ENCODE measurements at places on chromosomes 16 and 17.

GRCh38 chr17:28982131-28982793 lies 23.6 kb downstream of the SEZ6 start:
- DNase-seq: peak; percentile 13

- no peak for DNase-seq
Measured at GRCh38 chr17:64218066-64218465, 45.0 kb downstream of the TEX2 start.

- DNase-seq: no peak
Measured at GRCh38 chr16:83913245-83913633, 14.3 kb downstream of the MLYCD start.

GRCh38 chr16:3983081-3983520 lies 102.6 kb upstream of the CREBBP start:
- peak; percentile 8 for DNase-seq

- no peak for DNase-seq
Measured at GRCh38 chr17:34308371-34308770, 10.9 kb upstream of the CCL8 start.

DNA sequence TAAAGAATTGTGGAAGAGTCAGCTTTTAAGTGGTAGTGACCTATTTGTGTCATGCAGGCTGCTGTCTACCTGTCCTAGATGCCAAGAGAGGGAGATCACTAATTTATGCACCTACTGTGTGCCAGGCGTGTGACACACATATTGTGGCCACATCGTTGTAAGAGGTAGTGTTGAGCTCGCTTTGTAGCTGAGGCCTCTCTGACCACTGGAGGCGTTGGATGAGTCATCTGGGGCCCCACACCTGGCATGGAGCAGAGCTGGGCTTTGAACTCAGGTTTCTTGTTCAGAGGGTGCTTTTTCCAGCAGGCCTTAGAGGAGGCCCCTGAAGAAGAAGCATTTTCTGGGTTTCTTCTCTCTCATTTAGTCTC lies 52.3 kb upstream of the LGALS9 start:
- DNase-seq: no peak

DNA sequence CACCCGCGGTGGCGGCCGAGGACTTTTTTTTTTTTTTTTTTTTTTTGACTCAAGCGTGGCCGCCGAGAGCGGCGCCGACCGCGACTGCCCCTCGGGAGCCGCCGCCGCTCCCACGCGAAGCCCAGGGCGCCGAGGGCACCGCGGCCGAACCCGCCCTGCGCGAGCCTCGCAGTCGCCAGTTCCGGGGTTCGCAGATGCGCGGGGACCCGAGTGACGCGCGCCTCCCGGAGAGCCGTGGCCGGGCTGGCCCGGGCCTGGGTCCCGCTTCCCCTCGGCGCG lies 1.1 kb downstream of the METRNL start:
- DNase-seq: no peak

GRCh38 chr16:58476791-58477190 lies 23.2 kb upstream of the NDRG4 start:
- no peak for DNase-seq

All from stimulated activated CD4-positive, alpha-beta T cell treated with anti-CD3 and anti-CD28 coated beads, Interleukin-1b, Interleukin-23, amount 100 ng/mL, for 24 hours (primary cell).